ENCODE measurements at places on chromosomes 2 and 18. TPM values are rescaled to one million over a fixed set of nuclear protein-coding genes. Genes with fewer than 3 reads are reported as not detected.

The MYOM1 gene
- total RNA-seq = under 0.01 TPM

The ASPRV1 gene
- 0.28 TPM for total RNA-seq

The SAG gene
- total RNA-seq = not detected

The SERPINB3 gene
- total RNA-seq = not detected

The FANCL gene
- total RNA-seq = 9.0 TPM

The FBXO48 gene
- total RNA-seq = 0.18 TPM

The CXXC1 gene
- 24.0 TPM for total RNA-seq

The MAIP1 gene
- total RNA-seq = 18.3 TPM

The KIAA2012 gene
- under 0.01 TPM for total RNA-seq

The ATRAID gene
- total RNA-seq = 144 TPM

The ANXA4 gene
- 25.8 TPM for total RNA-seq

Measured in IMR-90 (cell line).